ENCODE measurements at places on chromosomes 3 and 15.

GRCh38 chr15:33982516-33982915 is 14.2 kb downstream of the CHRM5 start:
- DNase-seq, result no peak

DNA sequence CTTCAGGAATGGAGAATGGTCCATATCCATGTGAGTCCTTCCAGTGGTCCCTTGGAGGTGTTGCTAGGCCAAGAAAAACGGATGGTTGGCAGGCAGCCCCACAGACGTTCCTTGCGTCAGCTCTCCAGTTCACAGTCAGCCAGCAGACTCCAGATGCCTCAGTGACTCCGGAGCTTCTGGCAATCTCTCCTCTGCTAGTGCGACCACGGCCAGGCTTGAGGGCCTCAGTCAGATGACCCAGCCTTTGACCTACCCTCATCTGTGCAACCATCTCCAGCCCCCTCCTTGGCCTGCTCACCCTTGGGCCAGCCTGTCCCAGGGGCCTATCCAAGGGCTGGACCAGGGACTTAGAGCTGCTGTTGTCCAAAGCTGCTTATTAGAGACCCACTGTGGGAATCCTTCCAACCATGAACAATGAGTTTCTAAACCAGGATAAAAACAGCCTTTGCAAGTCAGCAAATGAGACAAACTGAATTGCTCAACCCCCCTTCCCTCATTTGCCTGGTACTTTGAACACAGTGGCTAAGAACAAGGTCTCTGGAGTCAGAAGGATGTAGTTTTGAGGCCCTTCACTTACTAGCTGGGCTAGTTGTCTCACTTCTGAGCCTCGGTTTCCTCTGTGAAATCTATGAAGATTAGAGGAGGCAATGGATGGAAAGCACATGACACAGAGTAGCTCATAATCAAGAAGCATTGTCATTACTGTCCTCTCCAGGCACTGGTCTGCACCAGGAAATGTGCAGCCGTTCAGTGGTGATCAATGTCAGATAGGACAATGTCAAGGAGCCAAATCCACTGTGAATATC is 44.8 kb downstream of the ANP32A start:
- DNase-seq, result no peak

GRCh38 chr3:47315069-47315647 is 32.4 kb downstream of the KLHL18 start:
- no peak for DNase-seq

DNA sequence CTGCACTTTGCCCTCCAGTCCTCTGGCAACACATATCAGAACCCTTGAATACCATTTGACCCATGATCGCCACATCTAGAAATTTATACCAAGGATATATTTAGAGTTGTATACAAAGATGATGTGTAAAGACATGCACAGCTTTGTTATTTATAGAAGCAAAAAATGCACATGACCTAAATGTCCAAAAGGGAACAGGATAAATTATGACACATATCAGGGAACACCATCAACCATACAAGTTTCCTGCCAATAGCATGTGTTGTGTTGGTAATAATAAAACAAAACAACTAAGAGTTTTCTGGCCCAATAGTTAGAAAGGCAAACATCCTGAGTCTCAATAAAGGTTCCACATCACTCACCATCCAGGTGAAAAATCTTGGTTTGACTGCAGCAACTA is 51.5 kb downstream of the AAGAB start:
- DNase-seq, result no peak

GRCh38 chr15:67835297-67836133 is 4.3 kb downstream of the RNU6-1 start:
- no peak for DNase-seq
